Activated CD8-positive, alpha-beta memory T cell treated with anti-CD3 and anti-CD28 coated beads, Interleukin-2, amount 10 ng/mL, durations not matched to agents 7 days and 5 days (primary cell): ENCODE measurements at places on chromosomes 6 and 20.

GRCh38 chr6:28001351-28001750 is 44.3 kb downstream of the OR2B6 start:
- no peaks in the 10 kb centered on the region for H3K36me3 ChIP-seq
- H3K27me3 ChIP-seq: peaks cover 7% of the 10 kb centered on the region
- no peak for DNase-seq
- H3K4me1 ChIP-seq: no peaks in the 10 kb centered on the region
- no peak overlapping the region for H3K27ac ChIP-seq

- H3K4me3 ChIP-seq: no peak overlapping the region
- peaks cover 4% of the 10 kb centered on the region for H3K27me3 ChIP-seq
- no peaks in the 10 kb centered on the region for H3K36me3 ChIP-seq
- H3K27ac ChIP-seq: no peak overlapping the region
- H3K4me1 ChIP-seq: no peaks in the 10 kb centered on the region
- DNase-seq: no peak
Measured at GRCh38 chr6:21732731-21733130, 139.2 kb downstream of the SOX4 start.

GRCh38 chr20:37948956-37949355 is 46.0 kb downstream of the VSTM2L start:
- no peak overlapping the region for H3K4me3 ChIP-seq
- no peaks in the 10 kb centered on the region for H3K4me1 ChIP-seq

GRCh38 chr6:16619777-16620176 is 141.5 kb downstream of the ATXN1 start:
- no peak overlapping the region for H3K4me3 ChIP-seq
- DNase-seq: no peak
- H3K4me1 ChIP-seq: peaks cover 51% of the 10 kb centered on the region
- peaks cover 19% of the 10 kb centered on the region for H3K36me3 ChIP-seq
- H3K27me3 ChIP-seq: no peaks in the 10 kb centered on the region

DNA sequence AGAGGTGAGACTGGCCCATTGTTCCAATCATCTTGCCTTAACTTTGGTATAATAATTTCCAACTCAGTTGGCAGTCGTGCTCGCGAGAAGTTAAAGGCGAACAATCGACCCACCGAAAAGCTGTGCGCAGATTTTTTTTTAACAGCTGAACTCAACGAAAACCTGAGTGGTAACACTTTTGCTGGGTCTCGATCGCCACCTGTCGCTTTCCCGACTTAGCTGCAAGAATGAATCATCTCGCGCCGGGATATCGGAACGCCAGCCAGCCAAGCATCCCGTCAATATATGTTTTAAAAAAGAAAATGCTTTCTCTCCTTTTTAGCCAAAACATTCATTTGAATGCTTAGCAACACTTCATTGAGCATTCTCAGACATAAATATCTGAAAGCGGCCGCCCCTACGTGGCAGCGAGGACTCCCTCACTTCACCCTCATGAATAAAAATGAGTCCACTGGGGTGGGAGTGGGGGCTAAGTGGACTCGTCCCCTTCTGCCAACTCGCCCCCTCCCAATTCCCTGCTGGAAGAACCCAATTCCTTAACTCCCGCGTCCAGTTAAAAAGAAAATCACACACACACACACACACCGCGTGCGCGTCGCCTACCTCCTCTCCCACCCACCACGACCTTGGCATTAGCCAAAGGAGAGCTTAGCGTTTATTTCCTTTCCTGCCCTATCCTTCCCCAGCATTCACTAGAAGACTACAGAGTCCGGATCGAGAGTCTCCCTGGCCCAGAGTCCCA is 1.5 kb downstream of the COL12A1 start:
- peak overlapping the region; percentile 43 for H3K27ac ChIP-seq
- peaks cover 86% of the 10 kb centered on the region for H3K27me3 ChIP-seq
- peak overlapping the region; percentile 26 for H3K4me3 ChIP-seq

DNA sequence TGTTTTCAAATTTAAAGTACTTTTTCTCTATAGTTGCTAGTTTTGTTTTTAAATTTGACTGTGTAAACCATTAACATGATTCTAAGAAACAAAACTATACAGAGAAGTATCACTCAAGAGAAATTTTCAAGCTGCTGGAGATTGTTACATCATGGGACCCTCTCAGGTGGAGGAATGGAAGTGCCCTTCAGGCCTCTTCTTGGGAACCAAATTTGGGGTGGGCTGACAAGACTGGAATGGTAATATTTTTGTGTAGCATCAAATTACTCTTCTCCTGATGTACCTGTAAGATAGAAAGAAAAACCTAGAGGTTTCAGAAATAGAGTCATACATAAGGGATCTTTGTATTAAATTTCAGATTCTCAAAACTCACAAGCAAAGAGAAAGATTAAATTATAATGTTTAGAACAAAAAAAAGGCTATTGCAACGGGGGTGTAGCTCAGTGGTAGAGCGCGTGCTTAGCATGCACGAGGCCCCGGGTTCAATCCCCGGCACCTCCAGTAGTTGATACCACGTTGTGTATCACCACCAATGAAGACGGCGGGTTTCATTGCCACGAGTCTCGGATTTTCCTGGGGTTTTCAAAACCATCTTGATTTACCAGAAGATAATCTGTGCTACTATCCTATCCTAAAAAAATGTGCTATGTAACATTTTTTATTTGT is 193.7 kb downstream of the GPX5 start:
- no peak for DNase-seq
- no peaks in the 10 kb centered on the region for H3K4me1 ChIP-seq
- H3K27me3 ChIP-seq: peaks cover 39% of the 10 kb centered on the region
- H3K4me3 ChIP-seq: no peak overlapping the region
- no peaks in the 10 kb centered on the region for H3K36me3 ChIP-seq
- no peak overlapping the region for H3K27ac ChIP-seq

DNA sequence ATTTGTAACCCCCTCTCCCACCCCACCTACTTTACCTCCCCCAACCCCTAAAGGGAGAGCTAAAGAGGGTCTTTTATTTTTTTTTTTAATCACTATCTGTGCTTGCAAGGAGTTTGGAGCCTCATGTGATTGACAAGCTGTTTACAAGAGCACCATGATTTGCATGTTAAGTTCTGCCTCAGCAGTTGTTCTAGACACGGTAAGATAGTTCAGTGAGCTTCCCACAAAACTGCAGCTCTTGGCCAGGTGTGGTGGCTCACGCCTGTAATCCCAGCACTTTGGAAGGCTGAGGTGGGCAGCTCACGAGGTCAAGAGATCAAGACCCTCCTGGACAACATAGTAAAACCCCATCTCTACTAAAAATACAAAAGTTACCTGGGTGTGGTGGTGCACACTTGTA is 5.0 kb upstream of the PXDC1 start:
- peaks cover 3% of the 10 kb centered on the region for H3K4me1 ChIP-seq
- peaks cover 29% of the 10 kb centered on the region for H3K27me3 ChIP-seq
- H3K27ac ChIP-seq: no peak overlapping the region
- H3K36me3 ChIP-seq: no peaks in the 10 kb centered on the region

GRCh38 chr20:36491901-36492617 is 49.3 kb upstream of the MYL9 start:
- H3K27me3 ChIP-seq: no peaks in the 10 kb centered on the region
- H3K36me3 ChIP-seq: no peaks in the 10 kb centered on the region
- peak overlapping the region; percentile 34 for H3K4me3 ChIP-seq
- H3K27ac ChIP-seq: peak overlapping the region; percentile 91
- H3K4me1 ChIP-seq: peaks cover 28% of the 10 kb centered on the region

DNA sequence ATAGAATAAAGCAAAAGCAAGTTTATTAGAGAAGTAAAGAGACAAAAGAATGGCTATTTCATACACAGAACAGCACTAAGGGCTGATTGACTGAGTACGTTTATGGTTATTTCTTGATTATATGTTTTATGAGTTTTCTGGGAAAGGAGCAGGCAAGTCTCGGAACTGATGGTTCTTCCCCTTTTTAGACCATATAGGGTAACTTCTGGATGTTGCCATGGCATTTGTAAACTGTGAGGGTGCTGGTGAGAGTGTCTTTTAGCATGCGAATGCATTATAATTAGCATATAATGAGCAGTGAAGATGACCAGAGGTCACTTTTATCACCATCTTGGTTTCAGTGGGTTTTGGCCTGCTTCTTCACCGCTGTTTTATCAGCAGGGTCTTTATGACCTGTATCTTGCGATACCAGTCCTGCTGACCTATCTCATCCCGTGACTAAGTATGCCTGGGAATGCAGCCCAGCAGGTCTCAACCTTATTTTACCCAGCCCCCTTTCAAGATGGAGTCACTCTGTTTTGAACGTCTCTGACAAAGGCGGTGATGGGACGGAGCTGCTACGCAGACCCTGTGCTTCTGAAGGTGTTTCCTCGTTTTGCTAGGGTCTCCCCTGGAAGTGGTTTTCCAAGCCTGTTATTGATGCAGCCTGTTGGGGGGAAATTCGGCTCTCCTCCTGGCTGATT is 45.4 kb upstream of the BMP6 start:
- H3K4me1 ChIP-seq: no peaks in the 10 kb centered on the region
- no peak for DNase-seq
- peaks cover 15% of the 10 kb centered on the region for H3K27me3 ChIP-seq
- H3K27ac ChIP-seq: no peak overlapping the region
- no peaks in the 10 kb centered on the region for H3K36me3 ChIP-seq
- H3K4me3 ChIP-seq: no peak overlapping the region

- no peak overlapping the region for H3K27ac ChIP-seq
- H3K36me3 ChIP-seq: peaks cover 54% of the 10 kb centered on the region
- DNase-seq: no peak
- peaks cover 20% of the 10 kb centered on the region for H3K4me1 ChIP-seq
Measured at GRCh38 chr6:33781131-33781975, 7.6 kb downstream of the LEMD2 start.

GRCh38 chr6:166760288-166760687 is 133.2 kb upstream of the RPS6KA2 start:
- peaks cover 17% of the 10 kb centered on the region for H3K4me1 ChIP-seq
- H3K4me3 ChIP-seq: no peak overlapping the region
- DNase-seq: peak; percentile 66
- H3K27ac ChIP-seq: no peak overlapping the region
- H3K27me3 ChIP-seq: peaks cover 45% of the 10 kb centered on the region
- H3K36me3 ChIP-seq: no peaks in the 10 kb centered on the region

GRCh38 chr20:57106030-57106682 is 160.3 kb downstream of the BMP7 start:
- H3K4me1 ChIP-seq: no peaks in the 10 kb centered on the region
- H3K4me3 ChIP-seq: no peak overlapping the region
- DNase-seq: no peak
- no peaks in the 10 kb centered on the region for H3K27me3 ChIP-seq

DNA sequence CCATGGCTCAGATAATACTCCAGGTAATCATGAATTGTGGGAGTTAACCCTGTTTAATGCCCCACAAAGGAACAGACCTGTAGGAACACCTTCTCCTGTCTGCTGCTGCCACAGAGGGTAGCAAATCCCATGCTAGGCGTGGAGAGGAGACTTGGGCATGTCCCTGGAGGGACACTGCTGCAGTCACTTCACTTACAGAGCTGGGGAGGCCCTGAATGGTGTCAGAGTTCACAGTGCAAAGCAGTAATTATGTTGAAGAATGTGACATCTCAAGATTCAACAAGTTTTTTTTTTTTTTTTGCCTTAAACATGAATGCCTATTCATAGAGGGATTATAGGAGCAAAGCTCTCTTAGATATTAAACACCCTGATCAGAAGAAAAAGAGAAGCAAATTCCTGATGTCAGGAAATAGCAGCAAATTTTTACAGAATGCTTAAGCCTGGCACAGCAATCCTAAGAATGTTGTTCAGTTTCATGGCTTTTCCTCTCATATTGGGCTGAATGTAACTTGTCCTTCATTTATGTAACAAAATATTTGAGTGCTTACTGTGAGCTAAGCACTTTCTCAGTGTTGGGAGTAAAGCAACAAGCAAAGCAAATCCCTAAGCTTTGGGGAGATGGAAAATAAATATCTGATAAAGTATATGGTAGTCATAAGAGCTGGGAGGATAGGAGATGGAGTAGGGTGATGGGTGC is 45.0 kb downstream of the CARMIL1 start:
- DNase-seq: no peak
- no peak overlapping the region for H3K27ac ChIP-seq
- no peak overlapping the region for H3K4me3 ChIP-seq
- H3K4me1 ChIP-seq: no peaks in the 10 kb centered on the region

GRCh38 chr6:116008470-116009243 is 52.0 kb downstream of the FRK start:
- no peaks in the 10 kb centered on the region for H3K36me3 ChIP-seq
- DNase-seq: no peak
- H3K27me3 ChIP-seq: peaks cover 32% of the 10 kb centered on the region
- H3K27ac ChIP-seq: no peak overlapping the region
- H3K4me1 ChIP-seq: peaks cover 11% of the 10 kb centered on the region

GRCh38 chr6:47379328-47379727 is 69.6 kb upstream of the TNFRSF21 start:
- no peaks in the 10 kb centered on the region for H3K36me3 ChIP-seq
- no peak for DNase-seq
- no peak overlapping the region for H3K27ac ChIP-seq
- peaks cover 2% of the 10 kb centered on the region for H3K4me1 ChIP-seq
- no peak overlapping the region for H3K4me3 ChIP-seq

DNA sequence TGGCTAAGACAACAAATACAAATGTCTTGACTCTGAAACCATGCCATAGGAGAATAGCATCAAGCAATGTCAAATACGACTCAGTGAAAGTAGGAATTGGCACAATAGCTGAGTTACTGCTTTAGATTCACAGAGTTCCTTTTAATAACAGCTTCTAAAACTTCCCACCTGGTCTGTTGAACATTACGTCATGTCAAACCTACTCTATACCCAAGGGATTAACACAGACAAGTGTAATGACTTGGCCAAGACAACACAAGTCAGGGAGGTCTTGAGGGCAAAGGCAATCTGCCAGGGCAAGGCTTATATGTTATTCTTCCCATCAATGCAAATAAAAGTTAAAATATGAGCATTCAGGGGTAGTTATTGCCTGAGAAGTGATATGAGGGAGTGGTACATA is 265.1 kb upstream of the PRDM1 start:
- peaks cover 46% of the 10 kb centered on the region for H3K36me3 ChIP-seq
- peaks cover 16% of the 10 kb centered on the region for H3K4me1 ChIP-seq
- H3K27ac ChIP-seq: no peak overlapping the region
- no peaks in the 10 kb centered on the region for H3K27me3 ChIP-seq
- no peak for DNase-seq

DNA sequence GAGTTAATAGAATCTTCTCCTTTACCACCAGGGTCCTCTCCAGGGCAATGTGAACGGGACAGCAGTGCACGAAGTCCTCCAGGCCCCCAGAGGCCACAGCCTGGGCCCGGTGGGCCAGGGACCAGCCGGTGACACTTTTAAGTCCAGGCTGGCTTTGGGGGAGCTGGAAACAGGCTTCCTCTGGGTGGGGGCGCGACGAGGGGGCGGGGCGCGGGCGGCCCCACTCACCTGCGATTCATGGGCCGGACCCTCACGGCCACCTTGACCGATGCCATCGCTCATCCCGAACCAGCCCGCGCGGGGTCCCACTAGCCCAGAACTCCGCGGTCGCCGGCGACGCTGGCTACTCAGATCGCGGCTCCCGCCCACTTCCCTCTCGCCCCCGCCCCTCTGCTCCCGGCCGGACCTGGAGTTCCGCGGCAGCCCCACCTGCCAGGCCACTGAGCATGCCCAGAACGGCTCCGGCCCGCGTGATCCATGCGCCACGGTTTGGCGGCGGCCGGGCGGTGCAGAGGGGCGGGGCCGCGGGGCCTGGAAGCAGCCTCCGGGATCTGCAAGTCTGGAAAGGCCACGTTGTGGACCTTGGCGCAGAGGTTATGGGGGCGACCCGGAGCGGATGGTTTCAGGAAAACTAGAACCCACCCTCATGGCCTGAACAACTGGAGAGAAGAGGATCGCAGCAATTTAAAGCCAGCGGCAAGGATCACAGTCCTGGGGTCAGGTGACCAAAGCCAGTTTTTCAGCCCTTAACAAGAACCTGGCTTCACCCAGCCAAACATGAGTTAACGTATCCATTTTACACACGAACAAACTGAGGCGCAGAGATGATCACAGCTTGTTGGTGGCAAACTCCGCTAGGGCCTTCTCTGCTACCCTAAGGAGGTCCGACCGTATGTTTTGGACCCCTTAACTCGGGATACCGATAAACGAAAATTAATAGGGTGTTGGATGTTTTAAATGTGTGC is at the start of gene KIF16B:
Gene KIF16B, minus strand, starts transcription at position 448 of the 965 bp plus-strand sequence. Its CDS starts 173 bp downstream, at position 275.
- peak; percentile 81 for DNase-seq
- H3K4me3 ChIP-seq: peak within 1 kb of the TSS; percentile 80
- H3K36me3 ChIP-seq: no peaks in the 10 kb centered on the region
- peaks cover 22% of the 10 kb centered on the region for H3K4me1 ChIP-seq
